Stimulated activated CD8-positive, alpha-beta memory T cell treated with anti-CD3 and anti-CD28 coated beads, Interleukin-7, amount 100 ng/mL, for 24 hours (primary cell): ENCODE measurements at places on chromosomes 16 and 17.

DNA sequence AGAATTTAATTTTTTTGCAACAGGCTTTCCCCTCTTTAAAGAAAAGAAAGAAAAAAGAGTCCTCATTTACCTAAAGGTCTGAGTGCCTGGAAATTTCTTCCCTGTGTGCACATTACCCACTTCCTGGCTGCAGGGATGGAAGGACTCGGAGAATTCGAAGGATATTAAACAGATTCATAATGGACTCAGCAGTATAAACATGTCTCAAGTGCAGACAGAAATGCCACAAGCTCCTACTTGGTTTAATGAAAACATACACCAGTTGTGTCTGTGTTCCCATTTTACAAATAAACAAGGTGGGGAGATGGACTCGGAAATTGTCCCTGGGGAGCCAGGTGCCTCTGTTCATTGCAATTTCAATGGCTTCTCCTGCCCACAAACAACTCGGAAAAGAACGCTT, 47.2 kb downstream of the MEOX1 start:
- no peak for DNase-seq

DNA sequence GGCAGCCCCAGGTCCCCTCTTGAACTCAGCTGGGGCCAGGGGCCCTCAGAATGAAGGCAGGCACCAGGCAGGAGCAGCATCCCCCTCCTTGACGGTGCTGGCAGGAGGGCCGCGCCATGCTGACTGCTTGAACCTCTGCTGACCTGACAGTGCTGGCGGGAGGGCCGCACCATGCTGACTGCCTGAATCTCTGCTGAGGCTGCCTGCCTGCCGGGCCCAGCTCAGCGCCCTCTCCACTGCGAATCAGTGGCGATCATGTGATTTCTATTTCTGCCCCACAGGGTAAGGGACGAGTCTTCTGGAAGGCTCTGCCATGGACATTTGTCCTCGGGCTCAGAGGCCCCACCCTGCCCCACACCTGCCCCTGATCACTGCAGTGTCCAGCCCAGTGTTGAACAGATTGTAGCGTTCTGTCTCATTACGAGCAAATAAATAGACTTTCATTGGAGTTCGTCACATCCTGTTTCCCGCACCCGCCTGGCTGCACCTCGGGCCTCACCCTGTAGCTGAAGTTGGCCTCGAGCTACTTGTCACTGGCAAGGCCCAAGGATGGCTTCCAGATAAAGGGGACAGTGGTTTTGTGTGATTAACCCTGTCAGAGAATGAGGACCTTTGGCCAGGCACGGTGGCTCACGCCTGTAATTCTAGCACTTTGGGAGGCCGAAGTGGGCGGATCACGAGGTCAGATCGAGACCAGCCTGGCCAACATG, 8.6 kb downstream of the C16orf90 start:
- no peak for DNase-seq

DNA sequence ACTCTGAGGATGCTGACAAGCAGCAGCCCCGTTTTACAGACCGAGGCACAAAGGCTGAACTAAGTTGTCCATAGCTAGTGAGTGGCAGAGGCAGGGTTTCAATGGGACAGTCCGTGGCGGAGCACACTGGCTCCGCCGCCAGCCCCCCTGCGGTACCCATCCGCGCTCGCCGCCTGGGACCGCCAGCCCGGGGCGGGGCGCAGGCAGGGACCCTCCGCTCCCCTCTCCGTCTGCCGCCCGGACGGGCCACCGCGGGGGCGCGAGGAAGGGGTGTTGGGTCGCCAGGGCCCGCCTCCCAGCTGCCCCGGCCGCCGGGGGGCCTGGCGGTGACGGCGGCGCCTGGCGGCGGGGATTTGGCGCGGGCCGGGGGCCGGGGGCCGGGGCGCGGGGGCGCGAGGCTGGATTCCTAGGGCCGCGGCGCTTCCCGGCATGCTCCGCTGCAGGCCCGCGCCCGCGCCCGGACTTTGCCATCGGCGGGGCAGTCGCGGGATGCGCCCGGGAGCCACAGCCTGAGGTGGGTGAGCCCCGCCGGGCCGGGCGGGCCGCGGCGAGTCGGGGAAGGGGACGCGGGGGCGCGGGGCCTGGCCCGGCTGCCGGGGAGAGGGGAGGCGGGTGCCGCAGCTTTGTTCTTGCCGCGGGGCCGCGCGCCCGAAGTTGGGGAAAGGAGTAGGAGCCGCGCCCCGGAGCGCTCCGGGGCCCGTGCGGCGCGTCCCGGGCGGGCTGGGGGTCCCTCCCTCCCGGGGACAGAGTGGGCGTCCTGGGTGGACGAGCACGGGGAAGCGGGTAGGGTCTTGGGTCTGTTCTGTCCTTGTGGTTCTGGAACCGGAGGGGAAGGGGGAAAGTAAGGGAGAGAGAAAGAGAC, at the start of gene TMEM98:
TSS of gene TMEM98 (plus strand) at position 430 of the 862 bp plus-strand sequence. CDS start 3,376 bp downstream, outside the sequence.
- DNase-seq, result no peak

DNA sequence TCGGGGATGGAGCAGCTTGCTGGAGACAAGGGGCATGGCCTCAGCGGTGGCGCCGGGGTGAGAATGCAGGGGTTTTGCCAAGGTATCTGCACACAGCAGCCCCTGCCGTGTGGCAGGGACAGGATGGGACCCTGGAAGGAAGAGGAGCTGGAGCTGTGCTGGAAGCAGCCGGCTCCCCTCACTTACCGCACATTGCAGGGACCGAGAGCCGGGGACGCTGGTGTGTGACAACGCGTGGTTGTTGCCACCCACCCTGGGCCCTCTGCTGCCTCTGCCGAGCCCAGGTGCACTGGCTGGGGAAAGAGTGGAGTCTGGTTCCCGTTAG, 3.0 kb downstream of the NUBP2 start:
- no peak for DNase-seq

DNA sequence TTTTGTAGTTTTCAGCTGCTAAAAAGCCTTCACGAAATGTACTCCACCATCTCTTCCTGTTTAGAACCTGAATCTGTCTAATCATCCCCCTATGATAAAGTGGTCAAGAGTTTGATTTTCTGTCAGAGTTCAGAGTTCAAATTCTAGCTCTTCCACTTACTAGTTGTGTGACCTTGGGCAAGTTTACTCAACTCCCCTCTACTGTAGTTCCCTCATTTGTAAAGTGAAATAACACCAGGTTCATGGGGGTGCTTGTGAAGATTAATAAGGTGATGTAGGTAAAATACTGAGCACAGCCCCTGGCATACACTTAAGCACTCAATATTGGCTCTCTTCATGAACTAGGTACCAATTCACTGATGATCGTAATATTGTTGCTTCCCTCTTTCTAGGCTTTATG, 1.2 kb upstream of the CDC6 start:
- DNase-seq, result no peak

DNA sequence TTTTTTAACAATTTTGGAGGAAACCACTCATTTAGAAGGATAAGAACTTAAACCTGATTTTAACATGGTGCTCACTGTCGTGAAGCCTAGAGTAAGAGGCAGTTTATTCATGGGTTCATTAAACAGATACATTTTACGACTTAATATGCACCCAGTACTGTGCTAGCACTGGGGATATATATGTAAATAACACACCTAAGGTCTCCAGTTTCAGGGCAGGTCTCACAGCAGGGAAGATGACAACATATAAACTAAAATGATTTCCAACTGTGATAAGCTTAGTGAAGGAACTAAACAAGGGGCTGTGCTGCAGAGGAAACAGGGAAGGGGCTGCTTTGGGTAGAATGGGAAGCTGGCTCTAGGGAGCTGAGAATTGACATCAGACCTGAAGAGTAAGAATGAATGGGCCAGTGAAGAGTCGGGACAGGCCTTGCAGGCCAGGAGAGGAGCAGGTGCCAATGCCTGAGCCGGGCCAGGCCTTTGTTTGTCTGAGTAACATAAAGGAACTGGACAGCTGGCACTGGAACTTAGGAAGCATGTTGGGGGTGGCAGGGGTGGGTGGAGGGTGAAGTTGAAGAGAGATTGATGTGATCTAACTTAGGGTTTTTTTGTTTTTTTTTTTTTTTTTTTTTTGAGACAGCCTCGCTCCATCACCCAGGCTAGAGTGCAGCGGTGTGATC, 12.1 kb downstream of the NT5M start:
- DNase-seq, result no peak

DNA sequence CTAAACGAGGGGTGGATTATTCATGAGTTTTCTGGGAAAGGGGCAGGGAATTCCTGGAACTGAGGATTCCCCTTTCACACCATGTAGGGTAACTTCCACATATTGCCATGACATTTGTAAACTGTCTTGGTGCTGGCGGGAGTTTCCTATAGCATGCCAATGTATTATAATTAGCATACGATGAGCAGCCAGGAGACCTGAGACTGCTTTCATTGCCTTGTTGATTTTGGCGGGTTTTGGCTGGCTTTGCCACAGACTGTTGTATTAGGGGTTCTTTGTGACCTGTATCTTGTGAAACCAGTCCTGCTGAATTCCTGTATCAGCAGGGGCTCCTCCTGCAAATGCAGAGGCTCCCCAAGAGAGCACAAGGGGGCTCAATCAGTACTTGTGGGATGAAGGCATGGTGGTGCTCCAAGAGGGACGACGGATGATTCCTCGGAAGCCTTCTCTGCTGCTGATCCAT, 104.4 kb upstream of the CACNG5 start:
- DNase-seq, result no peak

GRCh38 chr17:27345141-27345904, 51.4 kb downstream of the WSB1 start:
- DNase-seq, result no peak

GRCh38 chr16:29763326-29763725, 14.7 kb upstream of the ZG16 start:
- DNase-seq, result no peak
